Kidney tubule cell (primary cell): ENCODE measurements at places on chromosomes 16 and 17.

GRCh38 chr17:882827-883585 lies 96.6 kb downstream of the NXN start:
- DNase-seq: no peak

DNA sequence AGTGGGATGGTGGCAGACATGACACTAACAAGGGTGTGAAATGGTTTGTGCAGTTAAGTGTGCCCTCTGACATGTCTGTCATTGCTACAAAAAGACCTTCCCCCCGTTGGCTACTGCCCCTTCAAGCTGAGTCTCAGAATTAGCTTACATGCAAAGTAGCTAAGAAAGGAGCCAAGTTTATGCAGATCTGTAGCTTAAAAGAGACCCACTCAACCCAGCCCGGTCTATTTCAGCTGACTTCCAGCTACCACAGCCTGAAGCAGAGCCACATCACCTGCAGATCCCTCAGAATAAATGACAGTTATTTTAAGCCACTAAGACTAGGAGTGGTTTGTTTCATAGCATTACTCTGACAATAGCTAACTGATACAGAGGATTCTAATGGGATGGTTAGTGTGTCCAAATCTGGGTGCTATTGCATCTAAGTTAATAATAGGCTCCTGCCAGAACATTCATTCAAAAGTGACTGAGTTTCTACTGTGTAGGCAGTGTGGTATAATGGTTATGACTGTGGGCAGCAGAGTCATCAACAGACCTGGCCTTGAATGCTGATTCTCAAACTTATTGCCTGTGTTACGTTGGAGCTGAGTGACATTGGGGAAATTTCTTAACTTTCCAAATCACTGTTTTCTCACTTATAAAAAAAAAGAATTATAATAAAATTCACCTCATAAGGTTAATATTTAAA lies 11.7 kb downstream of the C17orf67 start:
- no peak for DNase-seq

GRCh38 chr17:82010575-82011525 lies 11.8 kb downstream of the CENPX start:
- no peak for DNase-seq

GRCh38 chr16:12276576-12276975 lies 300.0 kb downstream of the SNX29 start:
- no peak for DNase-seq

DNA sequence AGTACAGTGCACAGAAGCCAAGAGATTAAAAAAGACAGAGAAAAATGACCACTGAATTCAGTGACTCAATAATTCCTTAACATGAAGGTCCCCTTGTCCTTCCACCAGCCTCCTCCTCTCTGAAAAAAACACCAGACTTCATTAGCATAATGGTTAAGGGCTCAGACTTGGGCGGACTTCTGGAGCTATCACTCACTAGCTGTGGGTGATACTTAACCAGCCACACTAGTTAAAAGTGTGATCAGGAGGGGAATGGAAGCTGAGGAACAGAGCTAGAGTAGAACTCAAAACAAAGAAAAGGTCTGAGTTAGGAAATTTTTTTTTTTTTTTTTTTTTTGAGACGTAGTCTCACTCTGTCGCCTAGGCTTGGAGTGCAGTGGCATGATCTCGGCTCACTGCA lies 23.2 kb downstream of the ZNF652 start:
- DNase-seq: peak; percentile 23

- DNase-seq: no peak
Measured at GRCh38 chr17:36922175-36922574, 15.1 kb upstream of the LHX1 start.

- DNase-seq: peak; percentile 56
Measured at GRCh38 chr17:40791787-40792436, 7.8 kb downstream of the KRT28 start.

GRCh38 chr16:25030420-25031131 lies 15.4 kb upstream of the ARHGAP17 start:
- DNase-seq: no peak

GRCh38 chr17:73815474-73815873 lies 171.2 kb upstream of the SDK2 start:
- DNase-seq: no peak

- DNase-seq: no peak
Measured at GRCh38 chr16:8943966-8944759, 19.5 kb downstream of the USP7 start.

DNA sequence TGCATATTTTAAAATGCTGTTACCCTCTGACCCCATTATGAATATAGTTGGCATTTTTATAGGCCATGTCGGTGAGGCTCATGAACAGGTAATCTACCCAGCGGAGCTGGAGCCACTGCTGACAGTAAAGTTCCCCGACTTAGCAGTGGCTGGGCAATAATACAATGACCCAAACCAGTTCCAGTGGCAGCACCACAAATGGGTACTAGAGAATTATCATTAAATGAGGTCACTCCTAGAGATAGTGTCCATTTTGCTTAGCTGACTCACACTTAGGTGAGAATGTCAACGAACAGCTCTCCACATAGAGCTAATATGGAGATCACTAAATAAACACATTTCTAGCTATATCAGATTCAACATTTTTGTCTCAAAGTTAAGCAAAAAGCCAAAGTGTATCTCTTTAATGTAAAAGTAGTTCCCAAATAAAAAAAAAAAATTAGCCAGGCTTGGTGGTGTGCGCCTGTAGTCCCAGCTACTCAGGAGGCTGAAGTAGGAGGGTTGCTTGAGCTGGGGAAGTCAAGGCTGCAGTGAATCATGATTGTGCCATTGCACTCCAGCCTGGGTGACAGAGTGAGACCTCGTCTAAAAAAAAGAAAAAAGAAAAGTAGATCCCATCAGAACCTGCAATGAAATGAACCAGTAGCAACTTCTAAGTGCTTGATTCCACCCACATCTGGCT lies 7.4 kb downstream of the MYO1D start:
- DNase-seq: no peak

- DNase-seq: no peak
Measured at GRCh38 chr16:66677836-66678235, 18.7 kb downstream of the CMTM4 start.

GRCh38 chr17:32807577-32807976 lies 69.3 kb downstream of the MYO1D start:
- no peak for DNase-seq

- DNase-seq: no peak
Measured at GRCh38 chr17:27631411-27631760, 398 bp downstream of the LGALS9 start.
